ENCODE measurements at places on chromosomes 7 and 10. TPM values are rescaled to one million over a fixed set of nuclear protein-coding genes. Genes with fewer than 3 reads are reported as not detected.

DNA sequence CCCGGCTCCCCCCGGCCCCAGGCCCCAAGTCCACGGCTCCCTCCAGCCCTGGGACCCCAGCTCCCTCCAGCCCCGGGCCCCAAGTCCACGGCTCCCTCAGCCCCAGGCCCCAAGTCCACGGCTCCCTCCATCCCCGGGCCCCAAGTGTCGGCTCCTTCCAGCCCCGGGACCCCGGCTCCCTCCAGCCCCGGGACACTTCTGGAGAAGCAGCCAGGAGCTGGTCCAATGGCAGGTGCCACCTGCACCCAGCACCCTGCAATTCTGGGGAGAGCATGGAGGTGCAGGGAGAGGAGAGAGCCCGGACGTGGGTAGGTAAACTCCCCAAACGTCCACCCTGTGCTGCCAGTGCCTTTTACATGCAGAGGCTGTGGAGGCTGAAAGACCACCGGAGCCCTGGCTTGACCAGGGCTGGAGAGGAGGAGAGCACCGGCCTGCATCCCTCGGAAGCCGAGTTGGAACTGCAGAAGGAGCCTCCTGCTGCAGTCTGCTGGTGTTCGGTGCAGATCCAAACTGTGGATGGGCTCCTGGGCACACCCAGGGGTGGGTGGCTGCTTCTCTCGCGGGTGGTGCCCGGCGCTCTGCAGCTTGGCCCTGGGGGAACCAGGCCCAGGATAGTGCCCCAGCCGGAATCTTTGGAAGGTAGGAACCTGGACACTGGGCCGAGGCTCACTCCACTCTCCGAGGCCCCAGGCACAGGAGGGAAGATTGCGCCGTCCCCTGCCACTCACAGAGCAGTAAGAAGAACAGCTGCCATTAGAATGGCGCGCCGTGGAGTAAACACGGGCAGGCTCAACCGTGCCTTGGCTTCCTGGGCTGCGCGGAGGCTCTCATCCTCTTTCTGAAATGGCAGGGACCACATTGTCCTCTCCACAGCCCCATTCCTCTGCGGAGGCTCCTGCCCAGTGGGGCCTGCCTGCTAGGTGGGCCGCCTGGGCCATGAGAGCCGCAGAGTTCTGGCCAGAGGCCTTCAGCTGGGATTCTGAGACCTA, 14.7 kb downstream of the SHH start:
- DNase-seq, result no peak

Gene ZNF727
- not detected for total RNA-seq

GRCh38 chr7:6271694-6272440, 557 bp downstream of the CYTH3 start:
- DNase-seq, result no peak

Gene STYXL1
- 22.2 TPM for total RNA-seq

GRCh38 chr10:91596825-91597196, 36.1 kb downstream of the PPP1R3C start:
- DNase-seq, result no peak

DNA sequence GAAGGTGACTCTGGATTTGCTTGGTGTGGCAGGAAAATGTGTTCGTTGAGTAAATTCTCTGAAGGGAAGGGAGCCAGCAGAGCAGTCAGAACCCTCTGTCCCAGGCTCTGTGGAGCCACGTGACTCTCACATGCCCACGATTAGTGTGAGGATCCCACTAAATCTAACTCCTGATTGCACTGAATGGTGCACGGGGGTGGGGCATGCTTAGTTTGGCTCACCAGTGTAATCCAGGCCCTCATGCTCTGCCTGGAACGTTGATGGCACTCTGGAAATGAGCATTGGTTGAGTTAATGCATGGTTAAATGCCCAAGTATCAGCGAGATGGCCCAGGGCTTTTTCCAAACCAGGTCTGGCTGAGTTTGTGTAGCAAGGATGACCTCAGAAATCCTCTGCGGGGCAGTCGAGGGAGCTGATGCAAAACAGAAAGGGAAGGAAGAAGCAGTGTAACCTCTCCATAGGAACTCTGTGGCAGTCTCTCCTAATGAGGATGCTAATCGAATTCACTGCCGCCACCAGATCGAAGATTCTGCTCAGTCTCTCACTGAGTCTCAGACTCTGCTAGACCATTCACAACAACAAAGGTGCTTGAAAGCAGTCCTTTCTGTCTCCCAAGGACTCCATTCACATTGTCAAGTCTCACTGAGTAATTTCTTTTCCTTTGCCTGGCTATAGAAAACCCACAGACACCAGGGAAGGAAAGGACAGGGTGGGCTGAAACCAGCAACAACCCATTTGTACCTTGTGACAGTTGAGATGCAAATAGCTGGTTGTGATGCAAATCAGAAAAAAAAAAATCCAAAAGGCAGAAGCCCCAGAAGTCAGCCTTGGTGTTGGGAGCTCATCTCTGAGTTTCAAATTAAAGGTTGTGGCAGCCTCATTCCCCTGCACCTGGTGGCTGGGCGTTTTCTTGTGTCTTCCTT, 98.1 kb downstream of the C10orf105 start:
- DNase-seq, result peak; percentile 73

DNA sequence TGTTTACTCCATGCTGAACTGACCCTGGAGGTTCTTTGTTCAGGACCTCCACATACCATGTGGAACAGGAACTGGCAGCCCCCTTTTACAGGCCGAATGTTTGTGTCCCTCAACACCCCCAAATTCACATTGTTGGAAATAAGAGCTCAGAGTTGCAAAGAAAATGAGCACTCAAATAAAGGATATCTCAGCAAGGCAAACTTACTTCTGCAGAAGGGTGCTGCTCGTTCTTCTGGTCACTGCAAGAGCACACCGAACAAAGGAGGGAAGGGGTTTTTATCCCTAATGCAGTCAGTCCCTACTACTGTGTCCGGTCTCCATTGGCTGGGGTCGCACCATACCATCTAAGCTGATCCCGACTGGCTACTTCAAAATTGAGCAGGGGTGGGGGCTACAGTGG, 68.1 kb downstream of the PYROXD2 start:
- DNase-seq, result no peak

DNA sequence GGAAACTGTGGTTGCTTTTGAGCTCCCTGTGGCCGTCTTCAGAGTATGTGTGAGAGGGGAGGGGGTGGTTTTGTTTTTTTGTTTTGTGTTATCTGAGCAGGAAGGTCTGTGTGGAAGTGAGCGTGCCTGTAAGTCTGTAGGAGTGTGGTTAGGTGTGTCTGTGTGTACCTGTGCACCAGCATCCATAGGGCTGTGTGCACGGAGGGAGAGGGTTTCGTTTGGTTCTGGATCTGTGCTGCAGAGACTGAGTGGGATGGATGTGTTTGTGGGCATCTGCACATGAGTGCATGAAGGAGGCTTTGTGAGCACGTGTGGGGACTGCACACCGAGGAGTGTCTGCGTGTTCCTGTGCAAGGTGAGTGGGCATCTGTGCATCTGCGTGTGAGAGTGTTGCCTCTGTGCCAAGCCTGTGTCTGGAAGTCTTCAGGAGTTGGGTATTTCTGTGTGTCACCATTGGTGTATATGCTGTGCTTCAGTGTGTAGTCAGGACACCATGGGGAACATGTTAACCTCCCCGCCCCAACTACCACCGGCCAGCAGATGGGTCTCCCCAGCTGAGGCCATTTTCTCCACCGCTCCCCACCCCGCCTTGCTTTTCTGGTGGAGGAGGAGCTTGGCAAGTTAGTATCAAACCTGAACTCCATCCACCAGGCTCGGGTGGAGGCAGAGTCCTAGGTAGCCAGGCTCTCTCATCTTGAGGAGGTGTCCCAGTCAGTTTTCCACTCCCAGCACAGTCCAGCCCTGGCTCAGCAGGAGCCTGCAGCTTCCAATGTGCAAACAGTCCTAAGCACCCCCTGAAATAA, 7.1 kb upstream of the TLX1 start:
- no peak for DNase-seq

Gene FRG2B
- not detected for total RNA-seq

- DNase-seq, result no peak
Observed at GRCh38 chr7:127794551-127794950, 142.6 kb downstream of the SND1 start.

Gene COL13A1
- total RNA-seq, result not detected

GRCh38 chr7:46363688-46364087, 442.6 kb upstream of the IGFBP3 start:
- no peak for DNase-seq

Gene OR9A2
- not detected for total RNA-seq

DNA sequence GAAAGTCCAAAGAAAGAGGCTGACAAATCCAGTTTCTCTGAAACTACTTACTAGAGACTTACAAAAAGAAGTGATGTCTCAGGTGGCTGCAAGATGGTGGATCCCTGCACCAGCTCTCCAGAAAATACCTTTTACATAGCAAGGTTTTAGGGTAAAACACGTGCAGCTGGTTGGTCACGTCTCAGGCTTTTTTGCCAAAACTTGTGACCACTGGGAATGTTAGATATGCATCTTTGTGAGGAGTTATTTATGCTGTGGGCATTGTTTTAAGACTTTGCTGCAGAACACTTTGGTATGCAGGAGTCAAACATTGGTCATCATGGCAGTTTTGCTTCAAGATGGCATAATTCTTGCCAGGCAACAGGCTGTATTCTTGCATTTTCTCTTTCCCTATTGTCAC, 1352.8 kb downstream of the REEP3 start:
- no peak for DNase-seq

Gene NCF1
- 368 TPM for total RNA-seq

GRCh38 chr7:13159467-13160184, 472.2 kb downstream of the ARL4A start:
- no peak for DNase-seq

DNA sequence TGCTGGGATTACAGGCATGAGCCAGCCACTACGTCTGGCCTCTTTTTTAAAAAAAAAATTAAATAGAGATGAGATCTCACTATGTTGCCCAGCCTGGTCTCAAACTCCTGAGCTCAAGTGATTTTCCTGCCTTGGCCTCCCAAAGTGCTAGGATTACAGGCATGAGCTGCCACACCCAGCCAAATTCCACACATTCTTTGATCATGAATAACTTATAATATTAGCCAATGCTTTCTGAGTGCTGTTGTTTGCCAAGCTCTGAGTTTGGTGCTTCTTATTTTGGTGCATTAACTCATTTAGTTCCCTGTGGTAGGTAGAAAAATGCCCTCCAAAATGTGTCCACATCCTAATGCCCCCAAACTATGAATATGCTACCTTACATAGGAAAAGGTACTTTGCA, 47.2 kb upstream of the MKI67 start:
- no peak for DNase-seq

Gene BET1
- total RNA-seq, result 28.0 TPM

DNA sequence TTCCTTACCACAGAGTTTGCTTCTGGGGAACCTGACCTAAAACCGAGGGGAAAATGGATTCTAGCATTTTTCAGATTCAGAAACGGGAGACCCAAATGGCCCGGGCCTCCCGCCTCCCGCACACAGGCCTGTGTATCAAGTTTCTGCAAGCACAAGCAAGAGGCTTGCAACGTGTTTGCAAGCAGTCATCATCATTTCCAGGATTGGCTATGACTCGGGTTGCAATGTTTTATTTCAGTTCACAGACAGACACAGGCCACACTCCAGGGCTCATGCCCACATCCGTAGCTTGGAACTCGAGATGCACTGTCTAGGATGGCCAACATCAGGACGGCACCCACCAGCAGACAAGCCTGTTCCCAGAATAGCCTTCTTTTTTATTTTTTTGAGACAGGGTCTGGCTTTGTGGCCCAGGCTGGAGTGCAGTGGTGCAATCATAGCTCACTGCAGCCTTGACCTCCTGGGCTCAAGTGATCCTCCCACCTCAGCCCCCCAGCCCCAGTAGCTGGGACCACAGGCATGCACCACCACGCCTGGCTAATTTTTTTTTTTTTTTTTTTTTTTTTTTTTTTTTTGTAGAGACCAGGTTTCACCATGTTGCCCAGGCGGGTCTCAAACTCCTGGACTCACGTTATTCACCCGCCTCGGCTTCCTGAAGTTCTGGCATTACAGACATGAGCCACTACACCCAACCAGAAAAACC, 68.1 kb upstream of the FOXK1 start:
- no peak for DNase-seq

DNA sequence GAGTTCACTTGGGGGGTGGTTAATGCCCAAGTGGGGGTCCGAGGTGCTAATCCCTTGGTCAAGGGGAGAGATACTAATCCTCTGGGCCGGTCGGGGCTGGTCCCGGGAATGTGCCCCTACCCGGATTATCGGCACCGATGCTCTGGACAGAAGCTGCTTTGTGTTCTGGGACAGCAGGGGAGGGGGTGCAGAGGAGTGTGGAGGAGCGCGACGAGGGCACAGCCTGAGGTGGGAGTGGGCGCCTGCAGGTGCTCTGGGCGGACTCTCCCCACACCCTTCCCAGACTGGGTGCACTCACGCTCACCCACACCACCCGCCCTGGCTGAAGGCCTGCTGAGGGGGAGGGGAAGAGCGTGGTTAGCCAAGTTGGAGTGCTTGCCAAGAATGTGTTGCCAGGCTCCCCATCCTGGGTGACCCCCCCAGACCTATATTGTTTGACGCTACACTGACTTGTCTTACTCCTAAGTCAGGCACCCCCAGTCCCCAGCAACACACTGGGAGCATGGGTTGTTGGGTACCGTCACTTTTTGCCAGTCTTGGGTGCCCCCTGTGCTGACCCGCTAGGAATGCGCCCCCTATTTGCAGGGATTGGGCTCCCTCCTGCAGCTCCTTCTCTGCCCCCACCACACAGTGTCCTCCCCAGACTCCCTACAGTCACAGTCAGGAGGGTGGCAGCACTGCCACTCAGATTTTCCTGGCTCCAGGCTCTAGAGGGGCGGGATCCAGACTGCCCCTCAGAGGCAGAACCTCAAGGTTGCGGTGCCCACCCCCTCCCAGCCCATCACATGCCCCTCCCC, 1.2 kb downstream of the SLC4A2 start:
- DNase-seq, result peak; percentile 70

DNA sequence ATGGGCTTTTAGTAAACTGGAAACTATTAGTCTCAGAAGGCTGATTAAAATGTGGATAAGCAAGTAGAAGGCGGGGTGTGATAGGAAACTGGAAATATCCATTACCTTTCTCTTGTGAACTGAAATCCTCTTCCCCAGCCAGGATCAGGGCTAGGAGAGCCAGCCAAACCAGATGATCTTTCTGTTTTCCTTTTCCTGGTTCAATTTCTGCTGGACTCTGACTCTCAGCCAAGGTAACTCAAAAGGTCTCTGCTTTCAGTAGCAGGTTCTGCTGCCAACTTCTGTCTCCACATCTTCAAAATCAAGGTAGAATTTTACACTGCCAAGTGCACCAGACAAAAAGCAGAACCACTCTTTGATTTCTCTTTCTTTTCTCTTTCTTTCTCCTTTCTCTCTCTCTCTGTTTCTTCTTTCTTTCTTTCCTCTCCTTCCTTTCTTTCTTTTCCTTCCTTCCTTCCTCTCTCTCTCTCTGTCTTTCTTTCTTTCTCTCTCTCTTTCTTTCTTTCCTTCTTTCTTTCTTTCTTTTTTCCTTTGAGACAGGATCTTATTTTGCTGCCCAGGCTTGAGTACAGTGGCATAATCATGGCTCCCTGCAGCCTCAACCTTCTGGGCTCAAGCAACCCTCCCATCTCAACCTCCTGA, 30.8 kb downstream of the OTUD1 start:
- no peak for DNase-seq

Gene FKBP6
- not detected for total RNA-seq

GRCh38 chr10:3700531-3701076, 84.4 kb downstream of the KLF6 start:
- DNase-seq, result no peak

Measured in Karpas-422 (cell line).